ENCODE measurements at places on chromosomes 11 and 22.

GRCh38 chr11:100152766-100153165, 534.3 kb upstream of the ARHGAP42 start:
- DNase-seq: no peak

DNA sequence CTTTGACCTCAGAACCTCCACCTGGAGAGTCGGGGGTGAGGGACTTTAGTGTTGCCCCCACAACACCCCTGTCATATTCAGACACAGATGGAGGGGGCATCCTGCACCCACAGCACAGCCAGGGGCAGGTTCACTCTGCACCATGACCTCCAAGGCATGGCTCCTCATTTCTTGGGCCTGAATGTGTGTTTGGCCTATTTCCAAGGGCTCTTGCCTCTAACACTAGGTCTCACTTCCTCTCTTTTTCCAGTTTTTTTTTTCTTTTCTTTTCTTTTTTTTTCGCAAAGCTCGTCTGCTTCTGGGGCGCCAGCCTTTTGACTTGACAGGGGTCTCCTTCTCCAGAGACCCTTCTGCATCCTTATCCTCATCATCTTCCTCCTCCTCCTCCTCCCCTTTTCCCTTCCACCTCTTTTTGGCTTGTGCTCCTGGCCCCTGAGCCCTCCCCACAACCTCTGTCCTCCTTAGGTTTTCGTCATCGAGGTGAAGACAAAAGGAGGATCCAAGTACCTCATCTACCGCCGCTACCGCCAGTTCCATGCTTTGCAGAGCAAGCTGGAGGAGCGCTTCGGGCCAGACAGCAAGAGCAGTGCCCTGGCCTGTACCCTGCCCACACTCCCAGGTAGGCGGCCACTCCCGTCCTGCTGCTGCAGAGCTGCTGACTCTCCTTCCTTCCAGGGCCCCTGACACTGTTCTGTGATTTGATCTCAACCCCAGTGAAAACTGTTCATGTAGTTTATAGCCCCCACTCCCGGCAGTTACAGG, 3.8 kb downstream of the NCF4 start:
- no peak for DNase-seq

DNA sequence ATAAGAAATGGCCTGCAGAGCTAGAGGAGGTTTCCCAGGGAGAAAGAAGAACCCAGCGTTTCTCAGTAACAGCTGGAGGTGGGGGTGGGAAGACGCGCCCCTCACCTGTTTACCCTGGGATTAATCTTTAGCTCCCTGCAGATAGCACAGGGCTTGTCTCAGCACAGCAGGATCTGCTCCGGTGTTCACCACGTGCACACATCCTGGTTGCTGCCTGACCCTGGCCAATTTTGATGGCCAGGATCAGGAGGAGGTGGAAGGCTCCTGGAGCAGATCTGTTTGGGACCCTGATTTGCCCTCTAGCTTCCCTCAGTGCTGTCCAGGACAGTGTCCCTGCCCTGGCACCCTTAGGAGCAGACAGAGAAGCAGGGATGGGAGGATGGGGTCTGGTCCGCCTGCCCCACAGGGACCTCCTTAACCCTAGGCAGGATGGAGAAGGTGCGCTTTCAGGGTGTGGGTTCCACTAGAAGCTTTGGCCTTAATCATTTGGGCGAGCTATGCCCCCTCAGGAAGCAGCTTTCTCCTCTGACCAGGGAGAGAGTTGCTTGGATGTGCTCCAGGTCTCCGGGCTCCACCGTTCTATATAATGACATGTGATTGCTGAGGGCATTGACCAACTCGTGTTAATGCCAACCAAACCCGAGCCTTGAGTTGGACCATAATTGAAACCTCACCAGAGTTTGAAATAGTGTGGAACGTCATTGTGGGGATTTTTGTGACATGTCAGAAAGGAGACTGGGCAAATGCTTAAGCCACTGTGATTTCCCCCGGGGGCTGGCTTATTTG, 19.3 kb downstream of the UPB1 start:
- DNase-seq: no peak

DNA sequence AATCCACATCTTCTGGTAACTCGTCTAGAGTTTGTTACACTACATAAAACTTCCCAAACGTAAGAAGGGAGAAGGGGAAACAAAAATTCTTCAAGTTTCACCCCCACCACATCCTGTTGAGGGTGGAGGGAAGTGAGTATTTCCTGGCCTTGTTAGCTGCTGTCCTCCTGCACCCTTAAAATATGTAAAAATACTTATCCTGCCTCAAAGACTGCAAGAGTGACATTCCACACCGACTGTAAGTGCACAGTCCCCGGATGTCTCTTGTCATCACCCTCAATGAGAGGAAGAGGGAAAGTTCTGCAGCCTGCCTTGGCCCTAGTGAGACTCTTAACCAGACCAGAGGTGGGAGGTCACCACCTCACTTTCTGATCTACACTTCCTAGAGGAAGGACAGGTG, 3.3 kb downstream of the TMEM121B start:
- no peak for DNase-seq

GRCh38 chr11:70122490-70123198, 44.5 kb downstream of the ANO1 start:
- no peak for DNase-seq

GRCh38 chr11:3087821-3088800, 30.9 kb upstream of the CARS1 start:
- DNase-seq: no peak

DNA sequence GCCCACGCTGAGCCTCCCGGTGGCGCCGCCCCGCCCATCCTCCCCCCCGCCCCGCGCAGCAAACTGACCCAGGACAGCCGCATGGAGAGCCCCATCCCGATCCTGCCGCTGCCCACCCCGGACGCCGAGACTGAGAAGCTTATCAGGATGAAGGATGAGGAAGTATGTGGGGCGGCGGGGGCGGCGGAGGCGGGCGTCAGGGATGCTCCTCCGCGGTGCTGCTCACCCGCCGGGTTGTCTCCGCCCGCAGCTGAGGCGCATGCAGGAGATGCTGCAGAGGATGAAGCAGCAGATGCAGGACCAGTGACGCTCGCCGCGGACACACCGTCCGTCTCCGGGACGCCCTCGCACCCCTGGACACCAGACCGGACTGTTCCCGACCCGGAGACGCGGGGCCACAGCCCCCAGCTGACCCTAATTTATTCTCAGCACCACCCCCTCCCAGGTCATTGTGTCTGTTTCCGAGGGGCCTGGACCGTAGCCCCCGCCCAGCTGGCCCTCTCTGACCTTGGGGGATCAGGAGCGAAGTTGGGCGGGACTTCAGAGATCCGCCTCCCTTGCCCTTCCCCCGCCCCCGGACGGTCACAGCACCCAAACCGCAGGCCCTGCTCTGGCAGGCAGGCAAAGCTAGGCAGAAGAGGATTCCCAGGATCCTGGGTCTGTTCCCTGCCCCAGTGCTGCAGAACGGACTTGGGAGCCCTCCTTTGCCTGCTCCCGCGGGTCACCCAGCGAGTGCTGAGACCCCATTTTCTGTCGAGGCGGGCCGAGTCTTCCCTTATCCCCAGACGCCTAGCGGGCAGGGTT, 959 bp upstream of the GP1BB start:
- no peak for DNase-seq

DNA sequence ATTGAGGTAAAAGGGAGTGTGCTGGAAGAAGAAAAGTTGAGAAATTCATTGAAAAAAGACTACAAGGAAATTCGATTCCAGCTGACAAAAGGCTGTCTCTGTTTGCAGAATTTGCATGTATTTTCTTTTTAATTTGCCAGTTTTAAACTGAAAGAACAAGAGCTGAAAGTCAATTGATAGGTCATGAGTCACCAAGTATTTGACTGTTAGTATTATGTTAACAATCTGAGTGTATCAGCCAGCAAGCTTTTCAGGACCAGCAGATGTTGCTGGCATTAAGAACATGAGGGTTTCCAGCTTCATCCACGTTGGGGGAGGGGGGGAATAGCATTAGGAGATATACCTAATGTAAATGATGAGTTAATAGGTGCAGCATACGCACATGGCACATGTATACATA, 726.7 kb downstream of the METTL15 start:
- DNase-seq: no peak

DNA sequence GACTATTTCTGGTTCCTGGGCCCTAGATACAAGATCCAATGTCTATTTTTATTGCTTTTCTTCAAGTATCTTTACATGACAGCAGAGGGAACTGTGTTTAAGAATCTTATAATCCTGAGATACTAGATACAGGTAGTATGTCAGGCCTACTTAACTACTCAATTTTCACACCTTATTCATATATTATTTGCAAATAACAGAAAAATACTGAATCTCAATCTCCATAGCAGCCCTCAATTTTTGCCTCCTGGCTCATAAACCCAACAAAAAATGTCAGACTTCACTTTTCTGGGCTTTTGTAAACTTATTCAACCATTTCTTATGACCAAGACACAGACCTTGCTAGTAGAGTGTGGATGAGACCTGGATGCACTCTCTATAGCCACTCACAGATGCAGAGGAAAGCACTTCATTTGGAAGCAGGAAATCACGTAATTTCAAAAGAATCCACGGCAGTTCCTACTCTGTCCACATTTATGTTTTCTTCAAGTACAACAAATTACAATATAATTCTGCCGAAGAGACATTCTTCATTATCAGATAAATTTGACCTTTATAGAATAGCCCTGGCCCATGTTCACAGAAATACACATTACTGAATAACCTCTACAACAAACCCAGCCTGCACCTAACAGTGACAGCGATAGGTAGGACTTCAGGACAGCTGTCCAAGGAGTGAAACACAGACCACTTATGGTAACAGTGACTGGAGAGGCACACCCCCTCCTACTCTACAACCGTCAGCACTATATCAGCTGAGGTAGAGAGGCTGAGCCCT, 62.0 kb upstream of the YPEL1 start:
- DNase-seq: no peak

DNA sequence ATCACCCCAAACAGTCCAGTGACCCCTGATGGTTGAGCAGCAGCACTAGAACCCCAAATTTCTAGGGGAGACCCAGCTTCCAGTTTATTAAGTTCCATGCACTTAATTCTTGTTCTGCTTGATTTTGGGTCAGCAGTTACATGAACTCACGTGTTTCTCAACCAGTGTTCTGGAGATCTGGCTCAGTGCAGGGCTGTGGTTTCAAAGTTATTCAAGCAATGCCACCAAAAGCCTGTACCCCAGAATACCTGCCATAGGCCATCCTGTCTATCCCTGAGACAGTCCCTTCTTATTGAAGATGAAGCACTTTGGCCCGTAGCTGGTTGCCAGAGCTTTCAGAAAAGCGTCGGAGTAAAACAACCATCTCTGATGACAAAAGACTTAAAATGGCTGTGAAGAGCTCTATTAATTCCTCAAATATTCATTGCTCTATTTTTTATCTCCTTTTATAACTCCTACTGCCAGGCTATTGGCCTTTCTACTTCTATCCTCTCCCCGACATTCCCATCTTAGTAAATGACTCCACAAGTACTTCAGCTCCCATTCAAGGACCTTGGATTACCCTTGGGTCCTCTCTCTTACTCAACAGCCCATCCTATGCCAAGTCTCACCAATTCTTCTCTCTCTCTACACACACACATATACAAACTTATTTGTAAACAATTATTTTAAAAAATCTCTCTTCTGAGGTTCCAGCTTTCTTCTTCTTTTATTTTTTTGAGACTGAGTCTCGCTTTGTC, 18.0 kb upstream of the VPREB1 start:
- DNase-seq: no peak

DNA sequence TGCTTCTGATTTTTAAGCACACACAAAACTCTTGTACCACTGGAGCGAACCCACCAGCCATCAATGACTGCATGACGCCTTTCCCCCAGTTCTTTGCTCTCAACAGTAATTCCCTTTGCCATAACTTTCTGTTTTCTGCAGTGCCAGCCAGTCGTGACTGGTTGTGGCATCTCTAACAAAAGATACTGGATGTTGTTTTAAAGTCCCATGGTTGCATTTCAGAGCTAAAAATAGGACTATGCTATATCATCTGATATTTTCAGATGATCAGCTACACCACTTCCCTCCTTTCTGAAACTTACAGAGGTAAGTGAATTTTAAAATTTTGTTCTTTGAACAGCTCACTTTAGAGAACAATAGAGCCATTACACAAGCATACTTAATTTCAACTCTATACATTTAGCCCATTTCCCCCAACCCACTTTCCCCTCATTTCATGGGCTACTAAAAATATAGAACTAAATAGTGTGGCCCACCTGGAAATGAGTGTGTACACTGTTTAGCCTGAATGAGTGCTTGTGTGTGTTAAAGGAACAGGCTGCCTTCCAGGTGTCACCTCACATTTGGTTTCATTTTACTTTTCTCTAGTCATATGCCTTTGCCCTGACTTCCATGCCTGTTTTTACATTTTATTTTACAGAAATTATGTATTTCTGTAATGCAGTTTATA, 136.9 kb upstream of the ZC3H12C start:
- no peak for DNase-seq

DNA sequence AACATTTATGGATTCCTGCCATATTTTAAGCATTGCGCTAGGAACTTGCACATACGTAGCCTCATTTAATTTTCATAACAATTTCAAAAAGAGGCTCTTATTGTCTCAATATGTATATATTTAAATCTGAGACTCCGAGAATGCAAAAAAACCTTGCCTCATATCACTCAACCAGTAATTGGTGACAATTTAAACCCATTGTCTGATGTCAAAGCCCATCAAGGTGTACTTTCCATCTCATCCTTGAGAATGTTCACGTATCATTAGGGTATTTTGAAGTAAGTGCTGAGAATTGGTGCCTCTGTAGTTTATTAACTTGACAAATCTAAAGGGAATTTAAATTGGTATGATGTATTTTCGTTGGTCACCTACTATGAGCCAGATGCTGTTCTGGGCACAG, 136.5 kb downstream of the FAM76B start:
- no peak for DNase-seq
